Fibroblast of upper back skin (primary cell): ENCODE measurements at places on chromosomes 7 and 10.

DNA sequence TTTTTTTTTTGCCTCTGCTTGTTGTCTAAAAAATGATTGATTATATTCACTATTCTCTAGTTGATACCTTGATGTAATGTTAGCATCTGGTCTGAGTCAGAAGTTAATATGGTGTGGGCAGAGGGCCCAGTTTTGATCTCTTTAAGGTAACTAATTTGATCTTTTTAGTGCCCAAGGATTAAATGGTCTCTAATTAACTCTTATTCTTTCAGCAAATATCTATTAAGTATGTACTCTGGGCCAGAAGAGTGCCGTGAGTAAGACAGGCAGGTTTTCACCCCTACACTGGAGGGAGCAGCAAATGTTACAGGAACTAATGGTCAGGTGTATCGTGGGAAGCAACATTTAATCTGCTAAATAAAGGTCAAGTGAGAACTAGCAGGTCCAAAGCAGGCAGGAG, 144.6 kb upstream of the COL1A2 start:
- no peak for DNase-seq

DNA sequence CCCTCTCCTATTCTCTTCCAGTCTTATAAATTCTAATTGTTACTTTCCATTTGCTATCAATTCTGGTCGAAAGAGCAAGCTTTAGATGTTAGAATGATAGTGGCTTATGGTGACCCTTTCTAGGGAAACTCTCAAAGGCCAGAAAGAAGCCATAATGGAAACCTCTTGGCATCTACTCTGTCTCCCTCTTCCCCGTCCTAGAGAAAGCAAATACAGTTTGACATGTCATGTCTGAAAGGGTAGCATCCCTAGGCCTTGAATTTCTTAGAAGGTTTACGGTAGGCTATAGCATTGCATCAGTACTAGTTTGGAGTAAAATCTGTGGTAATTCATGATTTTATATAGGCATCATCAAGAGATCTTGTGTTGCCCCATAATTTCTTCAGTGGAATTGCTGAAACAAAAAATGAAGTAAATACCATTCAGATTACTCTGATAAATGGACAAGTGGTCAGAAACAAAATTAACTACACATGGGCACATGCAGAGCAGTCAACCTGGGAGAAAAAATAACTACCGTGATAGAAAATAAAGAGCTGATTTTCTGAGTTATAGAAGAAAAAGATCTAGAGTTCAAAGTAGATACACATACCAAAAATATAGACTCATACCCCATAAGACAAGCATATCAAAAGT, 4.4 kb downstream of the PRKAR2B start:
- DNase-seq: peak; percentile 32

DNA sequence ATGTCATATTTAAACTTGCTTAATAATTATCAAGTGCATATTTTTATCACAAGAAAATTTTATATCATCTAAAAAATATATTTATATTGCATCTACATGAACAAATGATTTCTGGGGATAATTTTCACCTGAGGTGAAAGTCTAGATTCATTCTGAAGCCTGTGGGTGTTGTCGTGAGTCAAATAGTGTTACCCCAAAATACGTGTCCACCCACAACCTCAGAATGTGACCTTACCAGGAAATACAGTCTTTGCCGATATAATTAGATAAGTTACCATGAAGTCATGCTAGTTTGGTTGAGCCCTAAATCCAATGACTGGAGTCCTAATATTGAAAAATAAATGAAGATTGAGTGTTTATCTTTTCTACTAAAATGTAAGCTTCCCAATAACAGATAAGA, 203.0 kb upstream of the MDFIC start:
- no peak for DNase-seq

- peak; percentile 6 for DNase-seq
Observed at GRCh38 chr7:29319719-29320521, 125.3 kb downstream of the CHN2 start.

DNA sequence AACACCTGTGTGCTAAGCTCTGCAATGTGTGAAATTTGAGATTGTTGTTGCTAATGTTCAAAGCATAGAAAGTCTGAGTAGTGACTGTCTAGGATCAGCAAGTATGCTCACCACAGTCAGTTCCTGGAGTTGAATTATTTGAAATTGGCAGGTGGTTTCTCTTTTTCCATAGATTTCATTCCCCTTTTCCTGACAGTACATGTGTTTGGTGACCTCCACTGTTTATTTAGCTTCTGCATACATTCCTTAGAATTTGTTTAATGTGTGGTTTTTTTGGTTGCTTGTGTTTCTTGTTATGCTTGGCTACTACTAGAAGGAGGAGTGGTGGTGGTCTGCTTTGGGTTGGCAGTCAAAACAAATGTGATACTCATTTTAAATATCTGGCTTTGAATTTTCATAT, 52.3 kb downstream of the FOXP2 start:
- peak; percentile 37 for DNase-seq

- no peak for DNase-seq
Observed at GRCh38 chr7:108418946-108419345, 37.3 kb downstream of the NRCAM start.

DNA sequence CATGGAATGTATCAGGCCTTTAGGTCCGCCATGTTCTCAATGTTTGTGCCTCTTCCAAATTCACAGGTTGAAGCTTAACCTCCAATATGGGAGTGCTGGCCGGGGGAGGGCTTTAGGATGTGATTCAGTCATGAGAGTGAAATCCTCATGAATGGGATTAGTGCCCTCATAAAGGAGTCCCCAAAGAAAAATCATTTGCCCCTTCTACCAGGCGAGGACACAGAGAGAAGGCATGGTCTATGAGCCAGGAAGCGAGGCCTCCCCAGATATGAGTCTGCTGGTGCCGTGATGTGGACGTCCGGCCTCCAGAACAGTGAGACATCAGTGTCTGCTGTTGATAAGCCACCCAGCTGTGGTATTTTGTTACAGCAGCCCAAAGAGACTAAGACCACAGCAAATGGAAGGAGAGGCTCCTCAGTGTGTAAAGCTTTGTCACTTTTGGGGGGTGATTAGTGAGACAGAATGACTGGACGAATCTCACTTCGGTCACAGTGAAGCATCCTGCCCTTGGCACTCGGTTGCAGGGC, 231.3 kb upstream of the KLF6 start:
- DNase-seq: no peak

DNA sequence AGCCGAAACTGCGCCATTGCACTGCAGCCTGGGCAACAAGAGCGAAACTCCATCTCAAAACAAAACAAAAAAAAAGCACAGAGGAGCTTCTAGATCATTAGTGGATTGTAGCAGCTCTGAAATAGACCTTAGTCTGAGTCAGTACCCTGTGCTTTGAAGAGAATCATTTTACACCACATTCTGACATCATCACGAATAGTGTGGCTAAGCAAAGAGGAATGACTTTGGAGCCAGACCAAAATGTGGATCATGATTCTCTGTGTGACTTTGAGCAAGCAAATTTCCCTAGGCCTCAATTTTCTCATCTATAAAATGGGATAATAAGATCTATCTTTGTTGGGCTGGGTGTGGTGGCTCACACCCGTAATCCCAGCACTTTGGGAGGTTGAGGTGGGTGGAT, 618.9 kb downstream of the CALN1 start:
- DNase-seq: peak; percentile 94

GRCh38 chr7:97020996-97021746, 3.5 kb downstream of the DLX5 start:
- DNase-seq: no peak

GRCh38 chr10:10774416-10774815, 243.3 kb upstream of the CELF2 start:
- no peak for DNase-seq

GRCh38 chr7:154484943-154485342, 432.7 kb downstream of the DPP6 start:
- no peak for DNase-seq

GRCh38 chr10:20892011-20892585, 5.0 kb downstream of the NEBL start:
- no peak for DNase-seq

GRCh38 chr7:96614154-96614867, 95.3 kb downstream of the SEM1 start:
- no peak for DNase-seq

GRCh38 chr10:90925079-90926029, 4.5 kb upstream of the ANKRD1 start:
- DNase-seq: no peak

- DNase-seq: peak; percentile 83
Observed at GRCh38 chr10:10794791-10795191, 222.9 kb upstream of the CELF2 start.

DNA sequence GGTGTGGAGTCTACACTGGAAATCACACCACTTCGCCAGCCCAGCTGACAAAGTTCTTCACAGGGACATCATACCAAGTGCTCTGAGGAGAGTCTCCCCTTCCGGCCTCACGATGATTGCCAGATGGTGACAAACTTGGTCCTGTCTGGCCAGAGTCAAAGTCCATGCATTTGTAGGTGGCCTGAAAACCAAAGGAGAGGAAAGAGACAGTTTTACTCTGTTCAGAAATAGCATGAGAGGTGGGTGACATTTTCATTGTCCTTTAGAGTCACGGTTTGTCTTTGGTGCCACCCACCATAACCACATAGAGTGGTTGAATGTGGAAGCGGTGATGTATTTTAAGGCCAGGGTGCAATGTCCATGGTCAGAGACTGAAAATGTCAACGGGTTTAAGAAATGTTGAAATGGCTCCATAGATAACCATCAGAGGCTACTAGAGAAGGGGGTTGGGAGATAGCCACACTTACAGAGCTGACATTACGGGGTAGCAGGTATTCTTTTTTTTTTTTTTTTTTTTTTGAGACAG, 33.0 kb downstream of the BTBD16 start:
- no peak for DNase-seq

DNA sequence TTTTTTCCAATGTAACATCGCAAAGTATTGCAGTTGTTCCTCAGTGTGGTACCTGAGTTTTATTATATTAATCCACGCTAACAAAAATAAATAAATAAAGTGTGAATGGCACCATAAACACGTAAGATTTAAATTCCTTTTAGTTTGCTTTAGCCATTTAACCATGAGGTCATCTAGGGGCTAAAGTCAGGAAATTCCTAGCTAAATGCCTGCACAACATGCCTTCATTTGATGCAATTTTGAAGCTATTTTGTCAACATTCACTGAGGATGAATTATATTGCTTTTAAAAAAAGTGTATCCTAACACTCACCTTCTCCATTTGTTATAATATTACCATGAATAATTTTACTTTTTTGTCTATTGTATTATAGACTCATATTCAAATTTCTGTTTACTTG, 714.4 kb downstream of the GATA3 start:
- DNase-seq: no peak

DNA sequence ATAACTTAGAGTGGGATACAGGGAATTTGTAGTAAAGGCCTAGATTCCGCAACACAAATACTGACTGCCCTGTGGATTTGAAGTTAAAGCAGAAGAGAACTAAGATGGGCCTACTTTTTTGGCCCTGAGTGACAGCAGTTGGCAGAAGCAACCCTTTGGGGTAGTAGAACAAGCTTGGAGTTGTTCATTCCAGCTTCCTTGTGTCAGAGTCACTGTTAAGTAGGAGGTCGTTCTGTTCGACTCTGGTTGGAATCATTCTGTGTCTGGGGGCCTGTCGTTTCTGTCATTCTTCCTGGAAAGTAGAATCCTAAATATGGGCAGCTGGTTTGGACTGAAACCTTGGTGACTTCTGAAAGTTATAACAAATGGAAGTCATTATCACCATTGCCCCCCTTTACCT, 865.9 kb downstream of the LRMDA start:
- DNase-seq: no peak

- peak; percentile 100 for DNase-seq
Observed at GRCh38 chr7:80722616-80723195, 84.3 kb downstream of the CD36 start.

- DNase-seq: peak; percentile 54
Observed at GRCh38 chr7:135980012-135980551, 2.9 kb upstream of the MTPN start.

- no peak for DNase-seq
Observed at GRCh38 chr7:74671602-74672001, 14.1 kb downstream of the GTF2I start.

GRCh38 chr10:26832960-26833359, 27.8 kb downstream of the ABI1 start:
- no peak for DNase-seq

DNA sequence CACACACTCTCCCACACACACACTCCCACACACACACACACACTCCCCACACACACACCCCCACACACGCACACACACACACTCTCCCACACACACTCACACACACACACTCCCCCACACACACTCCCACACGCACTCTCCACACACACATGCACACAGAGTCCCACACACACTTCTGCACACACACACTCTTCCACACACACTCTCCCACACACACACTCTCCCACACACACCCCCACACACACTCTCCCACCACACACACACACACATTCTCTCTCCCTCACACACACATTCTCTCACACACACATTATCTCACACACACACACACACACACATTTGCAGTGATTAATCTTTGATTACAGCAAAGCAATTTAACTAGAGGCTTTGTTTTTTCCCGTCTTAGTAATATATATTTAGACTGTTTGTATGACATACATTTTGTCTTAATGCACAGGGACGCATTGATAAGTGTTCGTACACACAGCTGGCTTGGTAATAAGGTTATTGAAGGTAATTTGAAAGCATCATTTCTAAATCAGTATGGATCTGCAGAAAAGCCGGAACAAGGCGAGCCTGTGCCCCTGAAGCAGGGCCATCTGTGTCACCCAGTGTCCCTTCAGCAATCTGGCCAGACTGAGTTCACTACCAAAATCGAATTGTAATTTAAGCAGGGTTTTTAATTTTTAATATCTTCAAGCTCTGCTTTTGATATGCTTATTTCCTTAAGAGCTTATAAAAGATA, 69.9 kb upstream of the SH2B2 start:
- no peak for DNase-seq

GRCh38 chr7:124689523-124689922, 76.1 kb downstream of the GPR37 start:
- DNase-seq: no peak

- DNase-seq: no peak
Observed at GRCh38 chr10:60893231-60893630, 50.8 kb downstream of the RHOBTB1 start.

DNA sequence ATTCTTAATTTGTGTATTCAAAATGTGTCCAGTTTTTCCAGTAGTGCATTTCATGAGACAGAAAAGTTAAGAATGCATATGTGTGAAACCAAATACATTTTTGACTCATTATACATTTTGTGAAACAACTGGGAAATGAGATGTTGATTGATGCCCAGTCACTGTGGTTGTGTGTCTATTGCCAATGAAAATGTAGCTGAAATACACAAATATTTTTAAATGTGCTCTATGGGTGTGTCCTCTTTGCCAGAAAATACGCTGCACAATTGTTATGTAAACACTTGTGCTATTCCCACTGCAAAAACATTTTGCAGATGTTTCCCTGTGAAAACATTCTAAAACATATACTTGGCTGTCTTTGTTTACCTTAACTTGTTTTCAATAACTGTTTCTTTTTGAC, 395.2 kb downstream of the TFEC start:
- peak; percentile 19 for DNase-seq

DNA sequence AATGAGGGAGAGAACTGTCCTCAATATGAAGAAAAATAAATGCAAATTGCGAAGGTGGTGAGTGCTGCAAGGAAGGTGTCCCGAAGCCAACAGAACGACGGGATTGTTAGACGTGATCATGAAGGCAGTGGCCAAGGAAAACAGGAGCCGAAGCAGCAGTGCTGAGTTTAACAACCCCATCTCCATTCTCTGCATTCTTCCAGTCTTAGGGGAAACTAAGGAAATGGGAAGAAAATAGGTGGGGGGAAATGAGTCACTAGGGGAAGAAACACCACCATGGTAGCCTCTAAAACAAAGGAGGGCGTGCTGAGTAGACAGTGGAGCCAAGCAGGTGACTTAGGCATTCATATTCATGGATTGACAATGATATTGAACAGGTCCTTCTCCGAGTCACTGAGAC, 192.2 kb upstream of the AKR1E2 start:
- no peak for DNase-seq

GRCh38 chr10:86449926-86450558, 71.5 kb downstream of the WAPL start:
- no peak for DNase-seq
